Left ventricle myocardium superior (tissue), 1 donor: ENCODE measurements at places on chromosomes 2 and 18.

DNA sequence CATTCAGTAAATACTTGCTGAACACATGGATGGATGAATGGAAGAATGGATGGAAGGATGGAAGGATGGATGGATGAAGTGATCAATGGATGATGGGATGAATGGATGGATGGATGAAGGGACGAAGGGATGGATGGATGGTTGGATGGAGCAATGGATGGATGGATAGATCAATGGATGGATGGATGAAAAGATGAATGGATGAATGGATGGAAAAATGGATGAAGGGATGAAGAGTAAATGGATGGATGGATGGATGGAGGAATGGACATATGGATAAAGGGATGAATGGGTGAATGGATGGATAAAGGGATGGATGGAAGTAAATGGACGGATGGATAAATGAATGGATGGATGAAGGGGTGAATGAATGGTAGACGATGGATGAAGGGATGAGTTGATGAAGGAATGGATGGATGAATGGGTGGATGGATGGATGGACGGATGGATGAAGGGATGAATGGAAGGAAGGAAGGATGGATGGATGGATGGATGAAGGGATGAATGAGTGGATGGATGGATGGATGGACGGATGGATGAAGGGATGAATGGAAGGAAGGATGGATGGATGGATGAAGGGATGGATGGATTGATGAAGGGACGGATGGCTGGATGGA, 13.9 kb upstream of the ID2 start:
- no peak for DNase-seq

GRCh38 chr18:48985161-48985560, 34.4 kb upstream of the SMAD7 start:
- no peak for DNase-seq

DNA sequence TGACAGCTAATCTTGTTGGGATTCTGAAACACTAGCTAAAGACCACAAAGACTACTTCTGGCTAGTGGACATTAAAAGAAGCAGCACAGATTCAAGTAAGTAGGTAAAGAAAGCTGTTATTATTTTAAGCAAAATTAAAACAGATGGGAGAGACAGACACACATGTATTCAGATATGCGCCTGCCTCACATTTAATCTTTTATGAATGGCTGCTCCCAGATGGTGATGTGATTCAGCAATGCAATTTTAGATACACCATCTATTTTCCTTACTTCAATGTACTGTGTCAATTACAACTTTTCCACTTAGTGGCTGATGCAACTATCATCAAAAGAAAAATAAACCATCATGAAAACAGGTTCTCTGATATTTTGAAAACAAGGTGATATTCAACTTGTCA, 133.0 kb upstream of the PGAP1 start:
- DNase-seq: no peak

GRCh38 chr18:57194622-57195021, 47.7 kb downstream of the BOD1L2 start:
- DNase-seq: no peak

DNA sequence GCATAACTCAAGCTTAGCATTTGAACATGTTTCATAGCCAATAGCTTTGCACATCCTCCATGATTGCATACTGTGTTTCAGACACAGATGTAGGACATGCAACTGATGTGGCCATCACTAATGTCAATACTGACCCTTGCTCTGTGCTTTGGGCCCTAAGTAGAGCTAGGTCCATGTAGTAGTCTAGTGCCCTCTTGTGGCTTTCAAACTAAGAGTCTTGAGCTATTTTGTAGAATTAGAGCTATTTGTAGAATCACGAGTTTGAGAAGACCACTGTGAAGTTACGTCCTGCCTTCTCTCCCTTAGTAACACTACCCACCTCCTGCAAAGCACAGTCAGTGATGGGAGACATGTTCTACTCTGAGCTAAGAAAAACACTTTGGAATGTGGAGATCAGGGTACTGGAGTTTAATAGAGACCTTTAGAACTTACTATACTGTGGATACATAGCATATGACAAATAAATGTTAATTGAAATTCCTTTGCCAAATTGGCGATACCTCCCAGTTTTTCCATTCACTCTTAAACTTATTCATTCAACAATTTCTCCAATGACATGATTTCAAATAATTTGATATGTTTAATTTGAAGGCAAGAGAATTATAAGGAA, 306.5 kb upstream of the TNP1 start:
- no peak for DNase-seq

DNA sequence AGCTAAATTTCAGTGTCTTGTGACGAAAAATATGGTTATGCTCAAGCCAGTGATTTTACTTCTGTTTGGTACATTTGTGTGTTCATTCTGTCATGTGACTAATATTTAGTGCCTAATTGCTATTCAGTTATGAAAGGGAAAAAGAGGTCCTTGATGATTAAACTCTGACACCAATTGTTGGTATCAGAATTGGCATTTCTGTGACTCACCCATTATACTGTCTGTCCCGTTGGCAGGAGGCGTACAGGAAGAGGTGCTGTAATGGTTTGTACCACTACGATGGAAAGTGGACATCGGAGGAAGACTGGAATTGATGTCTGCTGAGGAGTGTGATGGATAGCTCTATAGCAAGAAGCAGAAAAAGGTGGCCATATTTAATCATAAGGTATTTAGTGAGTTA, 310.4 kb upstream of the CCDC68 start:
- DNase-seq: no peak

- no peak for DNase-seq
These were observed 1.0 kb downstream of the FAM136A start for GRCh38 chr2:70300771-70301343.

GRCh38 chr2:133109772-133110171, 439.8 kb upstream of the LYPD1 start:
- no peak for DNase-seq

GRCh38 chr2:52475590-52475989, 1292.0 kb upstream of the CHAC2 start:
- no peak for DNase-seq

DNA sequence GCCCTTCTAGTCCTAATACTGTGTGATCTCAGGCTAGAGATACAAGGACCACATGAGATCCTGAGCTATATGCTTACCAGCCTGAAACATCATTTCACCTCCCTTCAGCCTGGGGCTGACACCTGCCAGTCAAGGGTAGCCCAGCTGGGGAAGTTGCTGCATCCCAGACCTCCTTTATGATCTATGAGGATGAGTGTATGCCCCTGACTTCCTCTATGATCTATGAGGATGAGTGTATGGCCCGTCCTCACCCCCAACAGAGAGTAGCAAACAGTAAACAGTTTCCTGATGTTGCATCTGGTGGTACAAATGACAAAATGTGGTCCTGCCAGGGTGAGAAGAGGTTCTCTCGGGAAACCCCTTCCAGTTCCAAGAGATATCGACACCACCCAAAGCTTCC, 8.9 kb upstream of the OTOF start:
- DNase-seq: no peak

DNA sequence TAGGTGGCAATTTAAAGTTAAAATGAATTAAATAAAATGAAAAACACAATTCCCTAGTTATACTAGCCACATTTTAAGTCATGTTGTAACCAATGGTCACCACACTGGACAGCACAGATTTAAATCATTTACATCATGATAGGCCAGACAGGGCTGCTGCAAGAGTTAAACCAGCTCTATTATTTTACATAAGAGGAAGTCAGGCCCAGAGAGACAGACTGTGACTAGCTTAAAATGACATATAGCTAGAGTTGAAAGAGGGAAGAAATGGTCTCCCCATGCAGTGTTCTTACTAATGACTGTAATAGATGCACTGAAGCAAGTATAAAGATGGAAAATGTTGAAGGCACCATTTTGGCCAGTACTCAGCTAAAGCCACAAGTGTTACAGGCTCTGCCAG, 69.6 kb downstream of the SLC66A3 start:
- no peak for DNase-seq

GRCh38 chr2:10414591-10414990, 33.5 kb downstream of the ODC1 start:
- DNase-seq: peak; percentile 55

DNA sequence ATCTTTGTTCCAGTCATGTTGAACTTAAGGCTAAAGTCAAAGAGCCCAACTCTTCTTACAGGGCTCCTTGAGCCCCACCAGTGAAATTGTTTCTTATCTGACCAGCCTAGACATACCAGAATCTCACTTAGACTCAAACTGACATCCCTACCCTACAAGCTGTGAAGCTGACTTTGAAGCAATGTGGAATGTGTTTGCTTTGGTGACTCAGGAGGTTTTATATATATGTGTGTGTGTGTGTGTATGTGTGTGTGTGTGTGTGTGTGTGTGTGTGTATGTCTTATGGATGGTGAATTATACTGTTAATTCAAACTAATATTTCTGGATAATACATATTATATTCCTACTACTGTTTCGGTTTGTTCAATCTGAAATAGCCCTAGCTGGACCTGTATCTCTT, 67.3 kb downstream of the CAMKMT start:
- no peak for DNase-seq

DNA sequence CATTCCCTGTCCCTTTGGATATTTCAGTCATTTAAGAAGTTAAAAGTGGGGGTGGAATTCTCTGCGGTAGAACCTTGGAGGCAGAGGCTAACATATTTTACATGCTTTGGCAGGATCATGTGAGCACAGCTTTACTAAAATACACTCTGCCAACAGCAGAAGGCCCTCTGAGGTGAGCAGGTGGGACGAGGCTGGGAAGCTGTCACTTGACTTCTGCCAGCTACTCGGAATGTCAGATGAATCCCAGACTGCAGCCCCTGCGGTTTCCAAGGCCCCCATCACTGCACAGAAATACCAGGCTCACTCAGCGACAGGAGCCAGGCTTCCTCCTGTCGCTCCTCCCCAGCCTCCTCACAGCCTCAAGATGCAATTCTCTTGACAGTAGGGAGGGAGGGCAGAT, 220.9 kb upstream of the REV1 start:
- peak; percentile 45 for DNase-seq

DNA sequence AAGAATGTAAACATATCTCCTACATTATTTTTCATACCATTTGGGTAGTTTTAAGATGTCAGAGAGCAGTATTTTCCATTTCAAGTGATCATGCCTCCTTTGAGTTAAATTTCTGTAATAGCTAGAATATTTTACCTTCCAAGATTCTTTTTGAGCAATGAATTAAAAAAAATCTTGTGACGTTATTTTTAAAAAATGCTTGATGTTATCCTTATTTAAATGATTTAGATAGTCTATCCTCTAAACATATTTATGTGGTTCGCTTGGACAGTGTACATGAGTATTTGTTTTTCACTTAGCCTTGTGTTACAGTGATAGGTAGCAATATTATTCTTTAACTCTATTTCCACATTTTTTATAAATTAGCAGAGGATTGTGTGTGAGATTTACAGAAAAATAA, 639.2 kb upstream of the CDH2 start:
- DNase-seq: no peak
